ENCODE measurements at places on chromosomes 3 and 15.

DNA sequence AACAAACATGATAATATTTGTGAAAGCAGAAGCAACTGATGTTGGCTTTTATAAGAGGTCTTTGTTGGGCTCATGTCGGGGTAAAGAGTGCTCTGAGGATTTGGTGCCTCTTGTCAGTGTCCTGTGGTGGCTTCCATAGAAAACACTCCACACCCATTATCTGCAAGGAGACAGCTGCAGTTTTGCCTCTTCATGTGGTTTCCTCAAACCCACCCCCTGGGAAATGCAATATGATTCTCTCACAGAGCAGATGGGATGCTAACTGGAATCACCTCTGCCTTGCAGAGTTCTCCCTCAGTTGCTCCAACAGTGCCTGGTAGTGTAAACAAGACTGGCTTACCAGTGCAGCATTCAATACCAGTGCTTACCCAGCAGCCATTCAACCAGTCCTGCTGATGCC lies 771.4 kb upstream of the CFAP20DC start:
- no peak for DNase-seq

DNA sequence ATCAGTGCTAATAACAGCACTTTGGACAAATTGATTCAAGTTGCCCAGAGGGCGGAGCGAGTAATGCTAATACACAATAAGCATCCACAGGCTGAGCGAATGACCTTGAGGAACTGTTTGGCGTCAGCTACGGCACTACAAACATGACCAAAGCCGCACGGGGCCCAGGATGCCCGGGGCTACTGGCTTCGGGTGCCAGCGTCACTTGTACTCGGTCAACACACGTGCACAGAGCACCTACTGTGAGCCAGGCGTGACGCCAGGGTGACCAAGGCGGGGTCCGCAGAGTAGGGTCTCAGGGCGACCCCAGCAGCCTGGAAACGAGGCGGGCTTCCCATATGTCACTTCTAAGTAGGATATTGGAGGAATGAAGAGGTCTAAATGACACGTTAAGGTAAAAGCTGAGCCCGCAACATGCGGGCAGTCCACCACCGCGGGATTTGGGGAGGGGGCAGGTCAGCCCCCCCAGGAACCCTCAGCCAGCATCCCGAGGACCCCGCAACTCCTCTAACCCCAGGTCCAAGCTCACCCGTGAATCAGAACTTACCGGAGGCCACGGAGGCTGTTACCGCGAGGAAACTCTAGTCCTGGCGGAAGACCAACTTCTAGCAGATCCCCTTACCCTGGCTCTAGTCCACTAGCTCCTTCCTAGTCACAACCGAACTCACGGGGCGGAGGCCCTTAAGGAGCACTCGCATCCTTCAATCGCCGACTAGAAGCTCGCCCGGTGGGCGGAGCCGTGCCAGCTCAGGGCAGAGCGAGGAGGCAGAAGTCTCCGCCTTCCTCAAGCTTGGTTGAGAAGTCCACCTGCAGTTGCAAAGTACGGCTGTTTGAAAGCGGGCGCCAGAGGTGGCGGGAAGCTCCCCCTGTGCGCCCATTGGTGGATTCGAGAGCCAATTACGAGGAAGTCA lies at the start of gene CEP152:
TSS of gene CEP152 (minus strand) at position 656 of the 911 bp plus-strand sequence. CDS start 5,420 bp downstream, outside the sequence.
- DNase-seq = peak; percentile 100

DNA sequence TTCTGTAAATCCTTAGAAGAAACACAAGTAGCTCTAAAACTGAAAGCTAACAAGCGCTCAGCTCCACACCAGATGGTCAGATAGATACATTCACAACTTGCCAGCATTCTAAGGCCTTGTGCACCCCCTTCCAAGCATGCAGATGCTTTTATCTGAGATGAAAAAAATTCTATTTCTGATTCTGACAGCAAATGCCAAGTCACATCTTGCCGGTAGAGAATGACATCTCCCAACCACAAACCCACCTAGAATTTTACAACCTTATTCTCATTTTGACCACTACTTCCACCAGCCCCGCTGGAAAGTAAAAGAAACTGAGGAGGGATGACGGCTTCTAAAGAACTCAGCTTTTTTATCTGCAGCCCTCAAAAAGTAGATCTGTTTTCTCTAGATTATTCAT lies 57.7 kb downstream of the SUMF1 start:
- no peak for DNase-seq

DNA sequence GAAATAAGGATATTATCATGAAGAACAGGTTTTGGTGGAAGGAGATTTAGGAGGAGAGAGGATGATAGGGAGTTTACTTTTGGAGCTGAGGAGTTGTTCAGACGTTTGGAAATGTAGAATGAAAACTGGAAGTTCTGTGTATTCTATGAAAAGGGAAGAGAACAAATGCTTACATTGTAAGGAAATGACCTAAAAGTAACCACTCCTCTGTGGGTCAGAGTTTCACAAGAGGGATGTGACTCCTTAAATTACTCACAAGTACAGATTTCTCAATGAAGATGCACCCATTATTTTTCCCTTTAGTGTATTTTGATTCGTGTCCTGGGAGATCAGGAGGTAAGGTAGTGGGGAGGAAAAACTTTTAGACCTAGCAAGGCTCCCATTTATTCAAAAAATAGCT lies 4.0 kb downstream of the RNF13 start:
- peak; percentile 65 for DNase-seq

DNA sequence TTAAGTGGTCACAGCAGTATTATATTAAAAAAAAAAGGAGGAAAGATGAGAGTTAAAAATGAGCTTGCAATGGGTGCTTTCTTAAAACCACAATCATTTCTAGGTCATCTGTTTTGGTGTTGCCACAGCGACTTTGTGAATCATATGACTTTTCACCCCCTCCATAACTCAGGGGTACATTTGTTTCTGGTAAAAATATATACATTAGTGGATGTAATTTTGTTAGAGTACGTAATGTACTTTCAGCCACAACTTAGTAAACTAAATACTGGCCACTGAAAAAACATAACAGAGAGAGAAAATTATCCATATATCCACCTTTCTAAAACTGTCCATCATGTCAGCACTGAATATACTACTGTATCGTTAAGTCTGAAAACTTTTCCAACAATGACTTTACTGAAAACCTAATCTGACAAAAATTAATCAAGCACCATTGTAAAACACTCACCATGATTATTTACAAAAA lies 3.4 kb downstream of the ANKRD28 start:
- DNase-seq = no peak

- DNase-seq = no peak
Observed at GRCh38 chr3:190302212-190302867, 19.9 kb downstream of the CLDN1 start.

DNA sequence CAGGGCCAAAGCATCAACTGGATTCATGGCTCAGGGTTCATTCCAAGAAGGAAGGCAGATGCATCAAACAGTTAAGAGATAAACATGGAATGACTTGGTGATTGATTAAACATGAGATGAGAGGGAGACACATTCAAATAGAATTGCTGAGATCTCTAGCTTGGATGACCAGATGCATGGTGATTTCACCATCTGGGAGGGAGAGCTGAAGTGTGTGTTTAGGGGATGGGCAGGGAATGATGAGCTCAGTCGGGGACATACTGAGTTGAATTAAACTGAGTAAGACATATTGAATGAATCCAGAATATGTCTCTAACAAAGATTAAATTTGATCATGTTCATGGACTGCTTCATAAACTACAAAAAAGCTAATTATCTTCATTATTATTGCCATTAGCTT lies 35.5 kb downstream of the CADPS start:
- no peak for DNase-seq

DNA sequence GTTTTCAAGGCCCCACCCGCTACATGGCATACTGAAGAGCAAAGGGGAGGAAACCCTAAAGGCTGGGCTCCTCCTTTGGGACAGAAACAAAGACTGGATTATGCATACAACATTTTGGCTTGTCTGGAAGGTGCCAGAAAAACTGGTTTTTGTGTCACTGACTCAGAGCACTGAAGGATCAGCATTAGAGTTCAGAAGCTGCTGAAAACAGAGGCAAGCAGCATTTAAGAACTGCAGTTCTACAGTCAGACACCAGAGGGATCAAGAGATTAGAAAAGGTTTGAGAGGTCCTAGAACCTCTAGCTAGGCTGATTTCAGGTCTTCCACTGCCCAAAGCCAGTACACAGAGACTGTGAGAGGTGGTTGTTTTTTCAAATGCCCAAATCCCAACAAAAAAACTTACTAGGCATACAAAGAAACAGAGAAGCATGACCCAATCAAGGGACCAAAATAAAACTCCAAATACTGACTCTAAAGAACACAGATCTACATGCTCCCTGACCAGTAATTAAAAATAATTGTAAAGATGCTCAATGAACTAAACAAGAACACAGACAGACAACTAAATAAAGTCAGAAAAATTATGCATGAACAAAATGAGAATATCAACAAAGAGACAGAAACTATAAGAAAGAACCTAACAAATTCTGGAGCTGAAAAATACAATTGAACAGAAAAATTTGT lies 91.2 kb downstream of the SENP2 start:
- DNase-seq = peak; percentile 25

GRCh38 chr15:25735550-25736384 lies 127.4 kb downstream of the ATP10A start:
- no peak for DNase-seq

- no peak for DNase-seq
Observed at GRCh38 chr3:197854596-197855343, 63.7 kb downstream of the LRCH3 start.

GRCh38 chr3:86168512-86168911 lies 822.4 kb downstream of the VGLL3 start:
- no peak for DNase-seq

- peak; percentile 77 for DNase-seq
Observed at GRCh38 chr15:64883997-64884511, 27.6 kb upstream of the ANKDD1A start.

GRCh38 chr15:92677999-92678398 lies 22.4 kb upstream of the FAM174B start:
- DNase-seq = no peak

GRCh38 chr3:65347166-65347565 lies 659.4 kb upstream of the ADAMTS9 start:
- DNase-seq = no peak

DNA sequence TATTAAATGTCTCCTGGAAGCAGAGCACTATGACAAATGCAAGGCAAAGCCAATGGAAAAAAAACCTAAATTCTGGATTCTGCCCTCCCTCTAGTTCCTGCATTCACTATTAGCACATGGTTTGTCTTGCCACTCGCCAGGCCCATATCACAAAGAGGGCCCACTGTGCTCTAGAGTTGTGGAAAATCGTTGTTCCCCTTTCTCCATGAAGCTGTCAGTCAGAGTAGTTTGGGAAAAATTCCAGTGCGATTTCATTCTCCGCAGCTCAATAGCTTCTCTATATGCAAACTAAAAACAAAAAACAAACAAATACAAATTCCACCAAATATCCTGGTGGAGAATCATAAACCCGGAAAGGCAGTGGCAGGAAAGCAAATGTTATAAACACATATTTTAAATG lies 77.3 kb downstream of the RORA start:
- DNase-seq = no peak

- DNase-seq = no peak
Observed at GRCh38 chr3:170804078-170804477, 65.9 kb downstream of the RPL22L1 start.
